CD4-positive, alpha-beta memory T cell (primary cell): ENCODE measurements at places on chromosomes 7 and 10. TPM values are rescaled to one million over a fixed set of nuclear protein-coding genes. Genes with fewer than 3 reads are reported as not detected.

GRCh38 chr7:25456467-25457171, 228.3 kb upstream of the NPVF start:
- DNase-seq: no peak
- H3K36me3 ChIP-seq: no peaks in the 10 kb centered on the region
- no peak overlapping the region for H3K4me3 ChIP-seq
- H3K27me3 ChIP-seq: no peaks in the 10 kb centered on the region

GRCh38 chr7:69412331-69413146, 185.7 kb upstream of the AUTS2 start:
- no peaks in the 10 kb centered on the region for H3K4me1 ChIP-seq
- no peaks in the 10 kb centered on the region for H3K36me3 ChIP-seq
- DNase-seq: no peak
- no peak overlapping the region for H3K4me3 ChIP-seq

GRCh38 chr7:152984421-152984820, 224.9 kb downstream of the ACTR3B start:
- no peaks in the 10 kb centered on the region for H3K36me3 ChIP-seq
- H3K27ac ChIP-seq: no peak overlapping the region
- no peak for DNase-seq
- no peak overlapping the region for H3K4me3 ChIP-seq

DNA sequence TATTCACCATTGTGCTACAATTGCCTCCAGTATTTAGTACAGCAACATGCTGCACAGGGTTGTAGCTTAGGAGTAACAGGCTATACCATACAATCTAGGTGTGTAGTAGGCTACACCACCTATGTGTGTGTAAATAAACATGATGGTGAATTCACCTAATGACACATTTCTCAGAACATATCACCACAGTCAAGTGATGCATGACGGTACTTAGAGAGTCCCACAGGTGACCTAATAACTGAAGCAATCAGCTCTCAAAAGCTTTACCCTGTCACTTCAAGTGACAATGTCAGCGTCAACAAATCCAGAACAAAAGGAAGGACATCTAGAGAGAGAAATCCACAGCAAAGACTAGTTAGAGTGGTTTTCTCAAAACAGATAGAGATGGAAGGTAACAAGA, 38.8 kb downstream of the CCNJ start:
- H3K27me3 ChIP-seq: no peaks in the 10 kb centered on the region
- no peak overlapping the region for H3K27ac ChIP-seq
- H3K36me3 ChIP-seq: no peaks in the 10 kb centered on the region
- no peaks in the 10 kb centered on the region for H3K4me1 ChIP-seq
- no peak for DNase-seq
- H3K4me3 ChIP-seq: no peak overlapping the region

Gene RNF148
- polyA plus RNA-seq: not detected

Gene SEMA3C
- polyA plus RNA-seq: not detected
